GM10248 (cell line): ENCODE measurements at places on chromosomes 6 and 20.

- no peak for DNase-seq
Measured at GRCh38 chr6:133761706-133762105, 127.2 kb upstream of the TCF21 start.

GRCh38 chr6:3392930-3393835 lies 63.7 kb downstream of the SLC22A23 start:
- no peak for DNase-seq

DNA sequence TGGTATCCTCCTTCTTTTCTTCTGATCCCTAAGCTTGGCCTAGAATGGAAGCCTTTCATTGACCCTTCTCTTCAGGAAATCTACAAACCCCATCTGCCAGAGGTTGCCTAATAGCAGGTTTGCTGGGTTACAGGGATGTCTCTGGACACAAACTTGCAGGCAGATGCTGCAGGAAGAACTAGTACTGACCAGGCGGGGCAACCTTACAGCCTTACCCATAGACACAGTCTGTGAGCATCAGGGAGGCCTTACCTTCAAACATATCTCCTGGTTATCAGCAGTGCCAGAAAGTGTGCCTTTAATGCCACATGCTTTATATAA lies 2.6 kb downstream of the SCUBE3 start:
- no peak for DNase-seq

DNA sequence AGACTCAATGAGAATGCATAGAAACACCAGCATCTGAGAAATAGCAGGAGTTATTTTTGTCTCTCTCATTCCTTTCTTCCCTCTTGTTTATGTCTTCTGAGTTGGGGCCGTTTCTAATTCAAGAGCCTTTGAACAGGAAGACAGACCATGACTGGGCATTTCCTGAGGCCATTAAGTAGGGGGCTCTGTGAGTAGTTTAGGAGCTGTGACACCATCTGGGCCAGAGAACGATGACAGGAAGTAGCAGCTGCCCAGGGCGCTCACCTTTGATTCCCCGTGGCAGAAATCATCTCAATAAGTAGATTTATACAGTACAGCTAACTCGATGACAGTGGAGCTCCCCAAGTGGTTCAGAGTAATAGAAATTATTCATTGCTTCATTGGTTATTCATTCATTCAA lies 298.4 kb upstream of the PLN start:
- no peak for DNase-seq

DNA sequence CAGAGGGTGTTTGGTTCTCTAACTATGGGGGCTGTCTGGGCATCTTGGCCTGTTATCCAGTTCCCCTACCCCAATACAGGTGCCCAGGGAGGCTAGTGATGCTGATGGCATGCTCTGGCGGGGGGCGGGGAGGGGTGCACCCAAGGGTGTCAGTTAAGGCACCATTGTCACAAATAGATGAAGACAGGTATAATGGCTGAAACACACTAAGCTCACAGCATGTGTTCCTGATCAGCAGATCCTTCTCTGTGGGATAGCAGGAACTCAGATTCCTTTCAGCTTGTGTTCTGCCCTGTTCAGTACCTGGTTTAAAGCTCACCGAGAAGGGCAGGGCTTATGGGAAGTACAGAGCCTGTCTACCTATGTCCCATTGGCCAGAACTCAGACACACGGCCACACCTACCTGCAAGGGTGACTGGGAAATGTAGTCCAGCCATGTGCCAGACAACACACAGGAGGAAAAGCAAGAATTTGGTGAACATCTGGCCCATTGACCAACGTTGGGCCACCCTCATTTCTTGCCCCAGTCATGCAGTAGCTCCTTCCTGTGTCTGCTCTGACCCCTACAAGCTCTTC lies 3.4 kb upstream of the RSPO4 start:
- peak; percentile 50 for DNase-seq

DNA sequence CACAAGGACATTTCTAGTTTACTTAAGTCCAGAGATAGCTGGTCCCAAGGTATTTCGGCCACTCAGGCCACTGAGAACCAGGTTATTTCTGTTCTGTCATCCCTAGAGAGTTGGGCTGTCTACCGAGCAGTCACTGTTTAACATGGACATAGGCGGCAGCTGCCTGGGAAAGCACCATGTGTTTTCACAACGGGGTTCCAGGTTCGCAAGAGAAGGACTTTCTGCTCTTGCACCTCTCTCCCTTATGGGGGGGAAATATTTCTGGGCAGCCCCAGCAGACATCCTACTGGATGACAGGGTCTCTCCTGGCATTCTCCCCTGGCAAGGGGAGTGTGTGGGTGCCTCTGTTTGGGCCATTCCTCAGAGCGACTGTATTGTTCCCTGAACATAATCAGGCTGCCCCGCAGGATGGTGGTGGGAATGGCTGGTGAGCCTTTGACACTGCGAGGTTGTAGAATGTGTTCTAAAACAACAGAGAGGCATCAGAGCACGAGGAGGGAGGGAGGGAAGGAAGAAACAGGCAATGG lies 64.4 kb upstream of the DUSP22 start:
- no peak for DNase-seq

GRCh38 chr6:25297039-25297441 lies 17.9 kb downstream of the CARMIL1 start:
- no peak for DNase-seq

DNA sequence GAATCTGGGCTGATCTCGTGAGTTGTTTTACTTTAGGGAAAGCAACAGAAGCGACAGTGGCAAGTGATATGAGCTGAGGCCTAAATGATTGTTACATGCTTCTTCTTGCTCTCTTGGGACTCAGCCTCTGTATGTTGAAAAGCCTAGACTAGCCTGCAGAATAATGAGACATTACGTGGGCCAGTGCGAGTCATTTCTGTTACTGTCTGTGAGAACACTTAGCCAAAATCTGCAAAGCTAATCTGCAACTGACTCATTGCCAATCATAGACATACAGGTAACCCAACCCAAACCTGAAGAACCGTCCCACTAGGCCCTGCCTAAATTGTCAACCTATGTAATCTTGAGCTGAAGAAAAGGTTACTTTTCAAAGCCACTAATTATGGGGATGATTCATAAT lies 77.4 kb upstream of the F13A1 start:
- no peak for DNase-seq

DNA sequence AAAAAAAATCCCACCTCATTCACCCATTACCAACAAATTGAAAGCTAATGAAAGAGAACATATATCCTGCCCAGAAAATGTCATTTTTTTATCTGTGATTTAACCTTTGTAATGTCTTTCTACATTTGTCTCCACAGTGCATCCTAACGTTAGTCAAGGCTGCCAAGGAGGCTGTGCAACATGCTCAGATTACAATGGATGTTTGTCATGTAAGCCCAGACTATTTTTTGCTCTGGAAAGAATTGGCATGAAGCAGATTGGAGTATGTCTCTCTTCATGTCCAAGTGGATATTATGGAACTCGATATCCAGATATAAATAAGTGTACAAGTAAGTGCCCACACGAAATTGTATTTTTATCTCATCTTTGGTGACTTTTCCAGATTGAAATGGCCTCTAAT lies 30.0 kb downstream of the RSPO3 start:
- DNase-seq, result no peak

- no peak for DNase-seq
Measured at GRCh38 chr6:38477680-38478260, 162.0 kb downstream of the BTBD9 start.

DNA sequence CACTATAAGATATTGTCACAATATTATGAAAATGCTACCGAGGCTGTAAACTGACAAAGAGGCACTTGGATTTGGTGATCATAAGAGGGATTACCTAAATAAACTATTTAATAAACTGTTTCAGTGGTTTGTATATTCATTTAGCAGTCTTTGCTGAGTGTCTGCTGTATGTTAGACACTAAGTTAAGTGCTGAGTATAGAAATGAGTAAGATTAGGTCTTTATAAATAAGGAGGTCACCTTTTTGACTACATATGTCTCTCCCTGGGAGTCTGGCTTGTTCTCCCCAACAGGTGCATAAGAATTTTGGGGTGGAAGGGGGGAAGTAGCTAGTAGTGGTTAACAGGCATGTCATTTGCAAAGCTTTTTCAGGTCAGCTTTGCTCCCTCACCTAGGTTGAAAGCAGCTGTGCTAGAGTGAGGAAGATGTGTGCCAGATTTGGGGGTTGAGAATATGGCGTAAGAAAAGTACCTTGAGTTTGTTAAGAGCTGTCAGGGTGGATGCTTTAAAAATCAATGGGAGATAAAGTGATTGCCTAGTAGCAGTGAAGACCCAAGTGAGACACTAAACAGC lies 246.3 kb downstream of the ZFAND3 start:
- DNase-seq, result no peak

- DNase-seq, result no peak
Measured at GRCh38 chr6:167446046-167446445, 121.2 kb downstream of the TTLL2 start.

GRCh38 chr6:129544892-129545612 lies 164.9 kb downstream of the ARHGAP18 start:
- DNase-seq, result no peak

GRCh38 chr6:101344885-101345284 lies 48.6 kb upstream of the GRIK2 start:
- no peak for DNase-seq

DNA sequence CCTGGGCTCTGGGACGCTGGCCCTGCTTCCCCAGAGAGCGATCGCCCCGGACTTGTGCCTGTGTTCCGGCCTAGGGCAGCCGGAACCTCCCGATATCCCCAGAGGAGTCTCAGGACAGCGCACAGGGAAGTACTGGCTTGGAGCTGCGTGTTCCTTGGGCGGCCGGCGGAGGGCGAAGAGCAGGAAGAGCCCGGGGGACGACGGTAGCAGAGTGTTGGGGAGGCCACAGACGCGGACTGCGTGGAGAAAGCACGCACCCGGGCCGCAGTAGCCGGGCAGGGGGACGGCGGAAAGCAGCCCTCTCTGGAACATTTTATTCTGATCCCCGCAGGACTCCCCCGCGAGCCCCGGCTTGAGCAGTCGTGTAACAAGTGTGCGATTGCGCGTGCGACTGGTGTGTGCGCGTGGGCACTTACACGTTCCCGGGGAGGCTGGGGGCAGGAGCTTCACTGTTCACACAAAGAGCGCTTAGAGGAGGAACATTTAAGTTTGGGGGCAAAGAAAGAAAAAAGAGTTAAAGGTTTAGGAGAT lies 36.1 kb downstream of the NCR2 start:
- no peak for DNase-seq
